Hepatocyte (in vitro differentiated cells): ENCODE measurements at places on chromosomes 12 and 14. TPM values are rescaled to one million over a fixed set of nuclear protein-coding genes. Genes with fewer than 3 reads are reported as not detected.

- no peaks in the 10 kb centered on the region for H3K27me3 ChIP-seq
- peak overlapping the region; percentile 97 for H3K27ac ChIP-seq
- H3K36me3 ChIP-seq: no peaks in the 10 kb centered on the region
- peaks cover 57% of the 10 kb centered on the region for H3K4me1 ChIP-seq
- H3K4me3 ChIP-seq: no peak overlapping the region
Measured at GRCh38 chr14:102544046-102544746, 34.6 kb upstream of the ANKRD9 start.

BEGAIN gene
- 0.56 and 1.4 TPM in 2 replicates for total RNA-seq

DNA sequence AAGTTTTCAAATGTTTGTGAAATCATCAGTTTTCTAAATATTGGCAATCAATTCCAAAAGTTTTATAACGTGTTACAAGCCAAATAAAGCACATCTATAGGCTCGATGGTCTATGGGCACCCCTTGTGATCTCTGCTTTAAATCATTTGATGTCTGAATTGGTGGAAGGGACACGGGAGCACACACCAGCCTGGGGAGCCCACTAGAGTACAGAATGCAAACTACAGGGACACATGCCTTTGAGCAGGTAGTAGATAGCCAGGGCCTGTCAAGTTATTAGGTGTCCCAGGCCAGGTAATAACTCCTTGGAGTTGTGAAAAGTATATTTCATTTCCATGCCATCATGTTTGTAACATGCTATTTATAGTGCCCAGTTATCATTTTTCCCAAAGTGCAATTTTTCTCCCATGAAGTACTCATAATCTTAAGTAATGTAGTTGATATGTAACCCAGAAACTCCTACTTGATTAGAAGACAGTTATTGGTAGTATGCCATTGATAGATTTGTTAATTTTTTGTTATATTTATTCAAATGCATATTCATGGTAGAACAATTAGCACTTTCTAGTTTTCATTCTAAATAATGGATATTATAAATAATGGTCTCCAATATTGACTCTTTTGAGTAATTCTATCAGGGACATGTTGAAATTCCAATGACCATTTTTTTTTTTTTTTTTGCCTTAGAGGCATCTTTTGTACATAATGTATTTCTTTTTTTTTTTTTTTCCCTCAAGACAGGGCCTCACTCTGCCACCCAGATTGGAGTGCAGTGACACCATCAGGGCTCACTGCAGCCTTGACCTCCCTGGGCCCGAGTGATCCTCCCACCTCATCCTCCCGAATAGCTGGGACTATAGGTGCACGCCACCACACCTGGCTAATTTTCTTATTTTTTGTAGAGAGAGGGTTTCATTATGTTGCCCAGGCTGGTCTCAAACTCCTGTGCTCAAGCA, 96.9 kb upstream of the FGD4 start:
- DNase-seq: peak; percentile 30
- H3K36me3 ChIP-seq: no peaks in the 10 kb centered on the region
- H3K4me3 ChIP-seq: no peak overlapping the region
- peaks cover 6% of the 10 kb centered on the region for H3K4me1 ChIP-seq
- no peaks in the 10 kb centered on the region for H3K27me3 ChIP-seq

GRCh38 chr14:105496831-105497591, 6.0 kb downstream of the TEDC1 start:
- H3K27me3 ChIP-seq: no peaks in the 10 kb centered on the region
- no peaks in the 10 kb centered on the region for H3K36me3 ChIP-seq
